T47D (cell line): ENCODE measurements at places on chromosomes 13 and 19.

GRCh38 chr19:6970021-6970420 lies 51.2 kb downstream of the MBD3L2B start:
- no peak for DNase-seq

GRCh38 chr13:57352114-57352513 lies 185.1 kb downstream of the PRR20E start:
- DNase-seq: no peak

GRCh38 chr13:34931572-34931971 lies 10.5 kb upstream of the NBEA start:
- no peak for DNase-seq

- no peak for DNase-seq
These were observed 302.1 kb downstream of the PCDH17 start for GRCh38 chr13:57933606-57934005.

DNA sequence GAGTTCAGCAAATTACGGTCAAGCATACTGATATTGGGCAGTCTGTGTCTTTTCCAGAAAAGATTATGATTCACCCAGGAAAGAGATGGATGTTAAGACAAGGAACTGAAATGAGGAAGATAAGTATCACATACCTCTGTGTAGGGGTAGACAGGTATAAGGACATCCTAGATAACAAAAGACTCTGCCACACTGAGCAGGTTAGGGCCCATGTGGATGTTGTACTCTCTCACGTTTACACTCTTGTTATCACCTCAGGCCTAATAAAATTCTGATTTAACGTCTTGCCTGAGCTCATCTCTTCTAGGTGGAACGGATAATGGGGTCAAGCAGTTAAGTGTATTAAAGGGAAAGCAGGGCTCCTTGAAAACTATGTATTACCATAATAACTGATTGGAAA lies 2480.8 kb downstream of the PCDH9 start:
- no peak for DNase-seq

GRCh38 chr13:31982540-31982939 lies 49.0 kb upstream of the FRY start:
- no peak for DNase-seq

DNA sequence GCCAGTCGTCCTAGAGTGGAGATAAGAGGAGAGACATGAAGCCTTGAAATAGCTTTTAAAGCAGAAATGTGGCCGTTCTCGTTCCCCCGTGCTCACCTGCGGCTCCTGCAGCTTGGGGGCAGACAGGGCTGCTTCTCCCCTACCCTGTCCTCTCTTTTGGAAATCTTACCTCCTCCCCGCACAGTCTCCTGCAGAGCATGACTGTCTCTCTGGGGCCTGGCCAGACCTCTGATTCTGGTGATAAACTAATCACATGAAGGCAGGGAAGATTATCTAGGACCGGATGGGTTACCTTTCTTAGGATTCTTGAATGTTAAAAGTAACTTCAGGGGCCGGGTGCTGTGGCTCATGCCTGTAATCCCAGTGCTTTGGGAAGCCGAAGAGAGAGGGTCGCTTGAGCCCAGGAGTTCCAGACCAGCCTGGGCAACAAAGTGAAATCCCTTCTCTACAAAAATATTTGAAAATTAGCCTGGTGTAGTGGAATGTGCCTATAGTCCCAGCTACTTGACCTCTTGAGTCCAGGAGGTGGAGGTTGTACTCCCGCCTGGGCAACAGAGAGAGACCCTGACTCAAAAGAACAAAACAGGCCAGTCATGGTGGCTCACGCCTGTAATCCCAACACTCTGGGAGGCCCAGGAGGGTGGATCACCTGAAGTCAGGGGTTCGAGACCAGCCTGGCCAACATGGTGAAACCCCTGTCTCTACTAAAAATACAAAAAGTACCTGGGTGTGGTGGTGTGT lies 8.1 kb downstream of the CEBPA start:
- no peak for DNase-seq

DNA sequence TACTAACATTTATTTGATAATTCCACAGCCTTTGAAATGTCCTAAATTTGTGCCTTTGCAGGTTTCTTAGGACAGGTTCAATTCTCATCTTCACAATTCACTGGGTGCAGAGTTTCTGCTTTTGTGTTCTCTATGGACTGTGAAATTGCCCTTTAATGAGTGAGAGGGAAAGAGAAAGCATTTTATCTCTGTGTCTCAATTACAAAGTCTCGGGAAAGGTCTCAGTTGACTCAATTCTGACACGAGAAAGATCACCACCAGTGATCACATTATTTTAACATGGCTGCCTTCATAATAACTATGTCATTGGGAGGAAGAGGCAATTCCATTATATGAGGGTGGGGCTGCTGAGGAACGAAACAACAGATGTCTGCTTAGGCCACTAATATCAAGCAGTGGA lies 26.2 kb upstream of the LRCH1 start:
- DNase-seq: no peak

- no peak for DNase-seq
These were observed 17.2 kb upstream of the RNASEH2B start for GRCh38 chr13:50892210-50892944.

- DNase-seq: no peak
These were observed 93.4 kb upstream of the EDNRB start for GRCh38 chr13:78012046-78012445.

- no peak for DNase-seq
These were observed 20.1 kb downstream of the NOTCH3 start for GRCh38 chr19:15180451-15181390.

DNA sequence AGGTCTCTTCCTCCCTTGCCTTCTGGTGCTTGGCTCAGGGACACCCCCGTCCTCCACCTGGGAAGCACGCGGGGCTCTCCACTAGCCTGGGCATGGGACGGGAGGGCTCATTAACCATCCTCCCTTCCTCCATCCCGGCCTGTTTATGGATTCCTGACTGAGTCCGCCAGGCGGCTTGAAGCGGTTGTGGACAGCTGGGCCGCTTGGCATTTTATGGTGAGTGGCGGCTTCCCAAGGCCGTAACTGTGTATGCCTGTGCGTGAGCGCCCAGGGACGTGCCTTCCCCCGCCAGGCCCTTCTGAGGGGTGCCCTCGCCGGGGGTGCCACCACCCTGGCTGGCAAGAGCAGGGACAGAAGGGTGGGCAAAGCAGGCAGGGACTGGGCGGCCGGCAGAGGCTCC lies 202.8 kb downstream of the URI1 start:
- DNase-seq: no peak

DNA sequence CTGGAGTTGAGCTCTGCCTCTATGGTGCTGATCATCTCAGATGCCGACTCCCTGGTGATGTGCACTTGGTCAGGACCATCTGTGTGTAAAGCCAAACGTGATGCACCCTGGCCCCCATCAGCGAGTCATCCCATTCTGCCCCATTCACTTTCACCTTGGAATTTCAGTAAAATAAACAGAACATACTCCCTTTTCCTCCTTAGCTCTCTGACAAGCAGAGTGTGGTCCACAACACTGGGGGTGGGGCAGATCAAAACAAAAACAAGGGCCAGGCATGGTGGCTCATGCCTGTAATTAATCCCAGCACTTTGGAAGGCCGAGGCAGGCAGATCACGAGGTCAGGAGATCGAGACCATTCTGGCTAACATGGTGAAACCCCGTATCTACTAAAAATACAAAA lies 12.3 kb downstream of the CEACAM20 start:
- no peak for DNase-seq

- no peak for DNase-seq
These were observed 6.9 kb downstream of the CTU1 start for GRCh38 chr19:51101171-51101865.

- DNase-seq: no peak
These were observed 128.8 kb downstream of the ZDHHC20 start for GRCh38 chr13:21330126-21330861.

DNA sequence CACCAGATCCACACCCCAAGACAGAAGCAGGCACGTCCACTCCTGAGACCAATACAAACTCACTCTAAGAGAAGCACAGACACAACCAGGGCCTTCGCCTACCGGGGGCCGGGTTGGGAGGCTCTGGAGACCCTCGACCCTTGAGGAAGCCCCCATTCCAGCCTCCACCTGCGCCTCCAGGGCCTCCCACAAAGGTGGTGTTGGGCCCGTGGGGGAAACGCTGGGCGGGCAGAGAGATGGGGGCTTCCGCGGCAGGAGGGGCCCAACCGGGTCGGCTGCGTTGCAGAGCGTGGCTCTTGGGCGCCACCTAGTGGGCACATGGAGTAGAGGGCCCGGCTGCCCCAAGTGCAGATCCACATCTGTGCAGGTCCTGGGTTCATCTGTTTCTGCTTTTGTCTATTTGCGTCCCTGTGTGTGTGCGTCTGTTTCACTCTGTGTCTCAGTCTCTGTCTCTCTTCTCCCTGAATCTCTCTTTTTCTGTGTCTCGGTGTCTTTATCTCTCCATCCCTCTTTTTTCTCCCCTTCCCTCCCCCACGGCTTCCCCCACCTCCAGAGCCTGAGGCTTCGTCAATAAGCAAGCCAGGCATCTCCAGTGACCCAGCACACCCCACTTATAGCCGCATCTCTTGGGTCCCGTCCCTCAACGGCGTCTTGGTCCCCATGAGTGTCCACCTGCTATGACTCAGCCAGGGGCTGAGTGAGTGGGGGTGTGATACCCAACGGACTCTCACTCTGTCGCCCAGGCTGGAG lies 10.5 kb upstream of the TINCR start:
- peak; percentile 50 for DNase-seq

- no peak for DNase-seq
These were observed 1721.9 kb downstream of the OLFM4 start for GRCh38 chr13:54750521-54750920.

GRCh38 chr19:6693056-6693471 lies 23.1 kb upstream of the TNFSF14 start:
- DNase-seq: no peak

- DNase-seq: no peak
These were observed 208.3 kb upstream of the NBEA start for GRCh38 chr13:34733721-34734120.

GRCh38 chr19:18670312-18670711 lies 13.2 kb upstream of the CRTC1 start:
- DNase-seq: no peak

DNA sequence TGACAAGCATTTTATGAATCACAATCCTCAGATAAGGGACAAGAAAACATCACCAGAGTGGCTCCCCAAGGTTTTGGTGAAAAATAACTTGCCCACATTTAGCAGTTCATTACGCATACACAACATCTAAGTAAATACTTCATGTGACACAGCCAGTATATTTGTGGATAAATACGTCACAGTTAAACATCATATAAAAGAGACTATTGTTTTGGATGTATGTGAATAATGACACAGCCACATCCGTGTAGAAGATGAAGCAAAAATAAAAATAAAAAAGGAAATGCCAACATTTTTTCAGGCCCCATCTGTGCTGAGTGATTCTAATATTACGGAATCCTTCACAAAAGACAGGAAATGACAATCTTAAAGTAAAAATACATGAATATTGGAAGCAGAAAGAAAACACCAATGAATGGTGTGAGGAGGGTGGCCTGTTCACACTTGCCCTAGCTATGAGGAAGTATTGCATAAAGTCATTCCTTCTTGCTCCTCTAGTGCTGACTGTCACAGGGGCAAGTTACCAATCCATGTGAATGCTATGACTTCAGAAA lies 457.1 kb downstream of the KLF12 start:
- peak; percentile 4 for DNase-seq

DNA sequence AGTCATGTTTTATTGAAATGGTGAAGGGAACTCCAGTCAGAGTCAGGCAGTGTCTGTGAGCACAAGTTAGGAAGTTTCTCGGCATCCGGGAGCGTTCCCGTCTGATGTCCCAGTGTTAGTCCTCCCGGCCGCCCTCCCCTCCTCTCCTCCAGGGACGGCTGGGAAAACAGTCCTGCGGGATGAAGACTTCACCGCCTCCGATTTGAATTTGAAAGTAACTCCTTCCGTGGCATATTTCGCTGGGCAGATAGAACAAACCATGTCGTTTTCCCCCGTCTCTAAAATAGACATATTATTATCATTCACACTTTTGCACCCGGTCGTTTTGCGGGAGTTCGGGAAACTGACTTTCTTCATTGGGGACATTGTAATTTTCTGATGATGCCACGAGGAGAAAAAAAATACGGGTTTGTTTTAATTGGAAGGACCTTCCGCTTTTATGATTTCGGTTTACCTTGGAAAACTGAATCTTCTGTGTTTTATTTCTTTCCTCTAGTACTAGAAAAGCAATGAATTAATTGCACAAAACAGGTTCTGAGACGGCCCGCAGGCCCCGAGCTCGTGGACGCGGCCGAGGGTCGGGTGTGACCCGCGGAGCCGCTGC lies 76.6 kb downstream of the ZIC5 start:
- no peak for DNase-seq

- DNase-seq: no peak
These were observed at the start of gene CEACAM7 for GRCh38 chr19:41688098-41688497. TSS of gene CEACAM7 (minus strand) at chr19:41688270. CDS start at chr19:41688165, 105 bp downstream.

DNA sequence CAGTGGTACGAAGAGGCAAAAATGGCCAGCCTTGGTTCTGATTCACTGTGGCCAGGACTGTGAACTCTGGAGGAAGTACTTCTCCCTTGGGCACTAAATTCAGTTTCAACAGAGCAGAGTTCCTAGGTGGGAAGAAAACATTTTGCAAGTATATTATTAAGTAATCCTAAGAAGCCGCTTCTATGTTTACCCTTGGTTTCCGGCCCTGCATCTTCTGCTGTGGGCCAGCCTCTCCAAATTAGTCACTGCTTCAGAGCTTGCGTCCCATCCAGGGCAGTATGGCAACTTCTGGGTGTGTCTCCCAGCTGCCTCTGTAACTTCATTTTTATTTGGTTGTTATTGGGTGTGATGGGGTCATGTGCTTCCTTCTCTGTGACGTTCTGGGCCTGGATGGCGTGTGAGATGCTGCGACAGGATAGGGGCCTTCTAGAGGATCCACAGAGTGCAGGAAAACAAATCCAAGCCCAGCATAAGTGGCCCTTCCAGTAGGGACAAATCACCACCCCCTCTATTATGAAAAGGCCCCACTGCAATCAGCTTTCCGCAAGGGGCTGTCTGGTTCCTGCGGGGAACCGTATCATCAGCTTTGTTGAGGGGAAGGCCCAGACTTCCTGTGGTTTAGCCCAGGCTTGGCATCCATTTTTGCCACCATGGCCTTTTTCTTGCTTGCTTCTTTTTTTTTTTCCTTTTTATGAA lies 55.1 kb upstream of the C1QTNF9 start:
- DNase-seq: no peak

- DNase-seq: no peak
These were observed 34.0 kb downstream of the VAV1 start for GRCh38 chr19:6806488-6806887.

DNA sequence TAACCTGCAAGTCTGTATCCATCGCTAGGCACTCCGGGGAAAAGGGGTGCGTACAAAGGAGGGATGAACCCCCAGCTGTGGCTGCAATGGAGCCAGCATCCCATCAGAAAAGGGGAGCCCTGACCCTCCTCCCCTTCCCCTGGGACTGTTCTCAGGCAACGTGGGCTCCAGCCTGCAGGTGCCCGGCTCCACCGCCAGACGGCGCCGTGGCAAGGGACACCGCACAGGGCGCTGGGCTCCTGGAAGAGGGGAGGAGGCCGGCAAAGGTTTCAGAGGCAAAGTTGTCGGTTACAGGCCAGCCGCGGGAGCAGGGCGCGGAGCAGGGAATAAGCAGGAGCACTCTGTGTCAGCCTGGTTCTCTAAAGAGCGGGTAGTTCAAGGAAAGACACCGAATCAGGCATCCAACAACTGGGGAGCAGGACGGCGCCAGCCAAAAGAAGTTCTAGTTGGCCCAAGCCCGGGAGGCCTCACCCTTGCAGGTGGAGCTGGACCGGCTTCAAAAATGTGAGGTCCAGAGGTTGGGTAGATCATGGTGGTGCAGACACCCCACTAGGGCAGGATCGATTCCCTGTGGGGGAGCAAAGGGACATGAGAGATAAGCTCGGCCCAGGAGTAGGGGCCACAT lies 53.0 kb upstream of the ATP12A start:
- DNase-seq: peak; percentile 28

- no peak for DNase-seq
These were observed 29.9 kb downstream of the NLRP13 start for GRCh38 chr19:55902080-55902751.

- no peak for DNase-seq
These were observed 942.2 kb upstream of the MIR17HG start for GRCh38 chr13:90405301-90405700.
